ENCODE measurements at places on chromosomes 7 and 10.

DNA sequence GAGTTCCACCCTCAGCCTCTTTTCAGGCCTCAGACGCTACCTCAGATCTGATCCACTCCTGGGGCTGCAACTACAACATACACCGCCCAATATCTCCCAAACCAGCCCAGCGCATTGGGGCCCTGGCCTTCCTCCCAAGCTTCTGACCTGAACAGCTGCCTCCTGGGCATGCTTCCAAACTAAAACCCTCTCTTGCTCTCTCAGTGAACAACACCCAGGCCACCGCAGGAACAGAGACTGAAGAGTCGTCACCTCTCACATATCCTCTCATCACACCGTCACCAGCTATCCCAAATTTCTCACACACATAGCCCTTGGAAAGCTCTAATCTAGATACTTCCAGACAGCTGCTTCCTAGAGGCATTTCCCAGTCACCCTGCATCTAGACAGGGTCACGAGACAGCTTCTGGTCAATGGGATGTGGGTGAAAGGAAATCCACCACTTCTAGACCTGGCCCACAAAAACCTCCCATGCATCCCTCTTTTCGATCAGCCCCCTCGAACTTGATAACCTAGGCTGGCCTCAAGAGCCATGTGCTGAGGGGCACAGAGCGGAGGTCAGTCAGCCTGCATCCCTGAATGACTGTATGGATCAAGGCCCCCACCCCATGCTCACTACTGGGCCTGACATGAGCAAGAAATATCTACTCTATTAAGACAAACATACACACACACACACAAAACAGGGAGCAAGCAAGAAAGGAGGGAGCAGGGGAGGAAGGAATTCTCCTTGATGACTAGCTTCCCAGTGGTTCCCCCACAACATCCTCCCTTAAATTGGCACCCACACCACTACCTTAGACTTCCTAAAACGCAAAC is 1.8 kb downstream of the PARP12 start:
- DNase-seq: no peak

DNA sequence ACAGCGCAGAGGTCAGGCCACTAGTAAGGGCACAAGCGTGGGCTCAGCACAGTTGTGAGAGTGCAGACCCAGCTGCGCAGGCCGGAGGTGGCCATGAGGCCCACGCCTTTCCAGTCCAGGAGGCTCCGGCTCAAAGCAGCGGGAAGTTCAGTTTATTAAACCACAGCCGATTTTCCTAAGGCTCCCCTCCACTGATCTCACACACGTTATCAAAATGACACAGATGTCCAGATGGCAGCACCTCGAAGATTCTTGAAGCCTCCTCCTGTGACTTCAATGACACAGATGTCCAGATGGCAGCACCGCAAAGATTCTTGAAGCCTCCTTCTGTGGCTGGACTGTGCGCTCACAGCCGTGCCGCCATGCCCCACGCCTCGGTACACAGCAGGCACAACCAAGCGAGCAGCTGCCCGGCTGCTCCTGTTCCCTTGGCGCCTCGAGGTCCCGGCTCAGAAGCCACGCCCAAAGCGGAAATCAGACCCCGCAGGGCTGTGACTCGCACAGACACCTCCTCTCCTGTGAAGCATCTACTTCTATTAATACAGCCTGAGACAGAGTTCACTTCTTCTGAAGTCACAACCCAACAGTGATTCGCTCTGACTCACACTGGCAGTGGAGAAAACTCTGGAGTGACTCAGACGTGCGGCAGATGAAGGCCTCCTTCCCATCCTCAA is 122.7 kb downstream of the MAD1L1 start:
- no peak for DNase-seq

GRCh38 chr7:82631998-82632397 is 188.4 kb upstream of the CACNA2D1 start:
- no peak for DNase-seq

GRCh38 chr10:76082956-76083355 is 651.5 kb downstream of the LRMDA start:
- no peak for DNase-seq

- no peak for DNase-seq
Measured at GRCh38 chr10:127186813-127187212, 9.6 kb downstream of the INSYN2A start.

DNA sequence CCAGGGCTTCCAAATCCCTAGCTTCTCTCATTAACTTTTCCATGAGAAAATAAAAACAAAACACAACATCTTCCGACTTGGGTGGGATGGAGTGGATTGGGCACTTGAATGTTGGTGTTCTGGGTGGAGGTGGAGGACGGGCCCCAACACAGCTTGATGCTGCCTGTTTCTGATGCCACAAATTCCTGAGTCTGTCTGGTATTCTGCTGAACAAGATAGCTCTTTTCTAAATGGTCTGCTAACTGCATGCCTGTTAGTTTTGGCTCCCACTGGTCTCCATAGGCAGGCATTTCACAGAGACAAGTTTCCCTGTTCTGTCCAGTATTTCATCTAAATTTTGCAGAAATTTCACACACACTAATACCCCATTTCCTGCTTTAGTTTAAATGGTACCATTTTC is 160.9 kb upstream of the FZD8 start:
- no peak for DNase-seq

DNA sequence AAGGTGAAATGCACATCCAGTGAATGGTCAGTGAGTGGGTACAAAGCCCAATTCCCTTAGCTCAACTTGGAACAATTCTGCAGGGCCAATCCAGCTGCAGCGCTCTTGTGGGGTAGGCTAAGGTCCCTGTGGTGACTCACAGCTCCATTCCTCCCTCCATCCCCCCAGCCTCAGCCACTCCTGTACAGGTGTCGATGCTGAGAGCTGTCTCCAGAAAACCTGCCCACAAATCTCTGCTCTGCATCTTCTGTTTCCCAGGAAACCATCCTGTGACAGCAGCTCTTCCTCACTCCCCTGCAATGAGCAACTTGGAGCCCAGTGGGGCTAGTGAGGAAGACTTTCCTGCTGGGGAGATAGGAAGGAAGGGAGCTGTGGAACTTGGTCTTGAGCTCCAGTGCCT is 244.7 kb upstream of the GPR26 start:
- DNase-seq: no peak

DNA sequence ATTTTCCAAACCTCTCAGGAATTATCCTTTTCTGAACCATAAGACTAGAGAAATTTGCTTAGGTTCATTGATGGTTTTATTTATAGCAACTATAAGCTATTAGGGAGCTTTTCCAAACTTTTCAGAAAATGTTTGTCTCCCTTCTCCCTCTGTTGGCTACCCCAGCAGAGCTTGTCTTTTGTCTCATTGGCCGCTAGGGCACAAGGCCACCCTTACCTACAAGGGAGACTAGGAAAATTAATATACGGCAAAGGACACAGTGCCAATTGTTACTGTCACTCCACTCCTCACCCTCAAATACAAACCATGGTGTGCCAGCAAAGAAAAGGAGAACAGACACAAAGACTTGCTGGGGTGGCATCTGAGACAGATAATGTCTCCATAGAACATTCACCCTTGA is 471.4 kb downstream of the XPNPEP1 start:
- DNase-seq: no peak

GRCh38 chr7:29987811-29988317 is 1.7 kb downstream of the SCRN1 start:
- DNase-seq: no peak

- DNase-seq: no peak
Measured at GRCh38 chr7:72805526-72806494, 22.2 kb downstream of the TYW1B start.

GRCh38 chr7:114670676-114671075 is 251.2 kb upstream of the MDFIC start:
- no peak for DNase-seq

GRCh38 chr7:18550574-18550973 is 55.0 kb downstream of the HDAC9 start:
- DNase-seq: no peak

GRCh38 chr7:16670731-16671344 is 24.9 kb downstream of the BZW2 start:
- no peak for DNase-seq

DNA sequence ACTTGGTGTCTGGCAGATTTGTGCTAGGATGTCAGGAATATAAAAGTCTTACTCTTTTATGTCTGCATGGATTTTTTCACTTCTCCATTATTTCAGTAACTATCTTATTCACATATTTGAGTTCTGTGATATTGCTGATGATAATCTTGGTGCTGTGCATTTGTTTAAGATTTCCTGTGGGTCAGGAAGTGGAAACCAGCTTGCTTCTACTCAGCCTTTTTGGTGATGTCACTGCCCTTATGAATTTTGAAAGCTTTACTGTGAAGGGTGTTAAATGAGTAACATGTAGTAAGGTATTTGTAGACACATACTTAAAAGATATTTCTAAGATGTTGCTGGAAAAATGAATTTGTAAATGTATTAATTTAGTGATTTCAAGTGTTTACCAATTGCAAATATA is 69.5 kb upstream of the VOPP1 start:
- DNase-seq: no peak

DNA sequence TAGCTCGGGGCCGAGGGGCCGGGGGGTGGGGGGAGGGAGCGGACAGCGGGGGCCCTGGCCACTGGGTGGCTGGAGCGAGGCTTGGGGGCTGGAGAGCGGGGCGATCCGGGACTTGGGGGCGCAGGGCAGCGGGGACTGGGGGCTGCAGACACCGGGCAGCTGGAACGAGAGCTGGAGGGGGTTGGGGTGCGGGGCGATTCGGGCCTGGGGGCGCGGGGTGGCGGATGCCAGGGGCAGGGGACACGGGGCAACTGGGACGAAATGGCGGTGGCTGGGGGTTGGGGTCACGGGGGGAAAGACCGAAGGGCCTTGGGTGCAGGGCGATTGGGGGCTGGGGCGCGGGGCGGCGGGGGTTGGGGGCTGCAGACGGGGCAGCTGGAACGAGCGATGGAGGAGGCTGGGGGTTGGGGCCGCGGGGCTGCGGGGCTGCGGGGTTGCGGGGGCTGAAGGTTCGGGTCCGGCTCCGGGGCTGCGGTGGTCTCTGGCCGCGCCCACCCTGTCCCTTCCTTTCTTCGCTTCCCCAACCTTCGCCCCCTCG is 590 bp downstream of the COL26A1 start:
- no peak for DNase-seq

GRCh38 chr10:119263951-119264617 is 56.7 kb downstream of the GRK5 start:
- no peak for DNase-seq

GRCh38 chr7:112537822-112538387 is 57.1 kb downstream of the LSMEM1 start:
- no peak for DNase-seq

GRCh38 chr7:87231258-87231657 is 11.7 kb upstream of the TMEM243 start:
- DNase-seq: no peak

- DNase-seq: no peak
Measured at GRCh38 chr10:107451047-107451446, 286.5 kb upstream of the SORCS1 start.

DNA sequence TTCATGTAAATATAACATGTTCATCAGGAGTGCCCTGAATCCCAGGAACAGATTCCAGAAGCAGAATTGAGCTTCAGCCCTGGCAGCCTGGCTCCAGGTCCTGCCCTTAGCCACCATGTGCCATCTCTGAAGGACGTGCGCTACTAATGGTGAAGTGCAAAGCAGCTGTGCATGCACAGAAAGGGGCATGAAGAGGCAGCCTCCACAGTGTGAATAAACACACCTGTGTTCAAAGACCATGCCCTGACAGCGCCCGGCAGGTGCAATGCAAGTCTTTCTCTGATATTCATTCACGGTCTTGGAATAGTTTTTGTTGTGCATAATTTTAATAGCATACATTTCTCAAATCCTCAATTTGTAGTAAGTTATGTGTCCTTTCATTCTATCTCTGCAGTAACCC is 250.4 kb upstream of the TCERG1L start:
- DNase-seq: no peak

DNA sequence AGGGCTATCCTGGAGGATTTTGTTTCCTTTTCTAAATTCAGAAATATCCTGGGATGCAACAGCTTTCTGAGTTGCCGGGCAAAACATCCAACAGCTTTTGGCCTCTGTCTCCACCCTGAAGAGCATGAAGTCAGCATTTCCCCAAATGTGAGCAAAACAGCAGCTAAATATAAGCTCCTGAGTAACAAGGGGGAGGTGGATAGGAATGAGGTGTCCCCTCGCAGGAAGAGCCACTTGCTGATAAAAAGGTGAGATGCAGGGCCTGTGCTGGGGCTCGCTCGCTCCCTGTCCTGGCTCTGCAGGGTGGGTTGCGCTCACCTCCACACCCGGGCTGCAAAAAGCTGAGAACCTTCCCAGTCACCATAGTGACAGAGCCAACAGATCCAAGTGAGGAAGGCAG is 264.3 kb downstream of the ZEB1 start:
- DNase-seq: no peak

- no peak for DNase-seq
Measured at GRCh38 chr7:99372275-99373090, 2.0 kb upstream of the ARPC1B start.

DNA sequence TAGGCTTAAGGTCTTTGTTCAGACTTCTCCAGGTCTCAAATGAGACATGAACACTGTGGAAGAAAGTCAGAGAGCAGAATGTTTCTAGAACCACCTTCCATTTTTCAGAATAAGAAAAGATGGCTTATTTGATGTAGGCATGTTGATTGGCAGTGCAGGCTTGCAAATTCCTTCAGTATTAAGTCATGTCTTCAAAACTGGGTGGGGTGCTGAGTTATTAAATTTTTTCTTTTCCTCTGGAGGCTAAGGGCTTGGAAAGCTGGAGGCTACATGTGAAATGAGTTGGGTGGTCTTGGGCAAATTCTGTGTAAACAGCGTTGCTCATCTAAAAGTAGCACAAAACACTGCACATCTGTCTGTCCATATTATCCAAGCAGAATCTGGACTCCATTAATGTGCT is 62.8 kb downstream of the PRTFDC1 start:
- no peak for DNase-seq

- no peak for DNase-seq
Measured at GRCh38 chr7:12320987-12321647, 82.5 kb downstream of the VWDE start.

DNA sequence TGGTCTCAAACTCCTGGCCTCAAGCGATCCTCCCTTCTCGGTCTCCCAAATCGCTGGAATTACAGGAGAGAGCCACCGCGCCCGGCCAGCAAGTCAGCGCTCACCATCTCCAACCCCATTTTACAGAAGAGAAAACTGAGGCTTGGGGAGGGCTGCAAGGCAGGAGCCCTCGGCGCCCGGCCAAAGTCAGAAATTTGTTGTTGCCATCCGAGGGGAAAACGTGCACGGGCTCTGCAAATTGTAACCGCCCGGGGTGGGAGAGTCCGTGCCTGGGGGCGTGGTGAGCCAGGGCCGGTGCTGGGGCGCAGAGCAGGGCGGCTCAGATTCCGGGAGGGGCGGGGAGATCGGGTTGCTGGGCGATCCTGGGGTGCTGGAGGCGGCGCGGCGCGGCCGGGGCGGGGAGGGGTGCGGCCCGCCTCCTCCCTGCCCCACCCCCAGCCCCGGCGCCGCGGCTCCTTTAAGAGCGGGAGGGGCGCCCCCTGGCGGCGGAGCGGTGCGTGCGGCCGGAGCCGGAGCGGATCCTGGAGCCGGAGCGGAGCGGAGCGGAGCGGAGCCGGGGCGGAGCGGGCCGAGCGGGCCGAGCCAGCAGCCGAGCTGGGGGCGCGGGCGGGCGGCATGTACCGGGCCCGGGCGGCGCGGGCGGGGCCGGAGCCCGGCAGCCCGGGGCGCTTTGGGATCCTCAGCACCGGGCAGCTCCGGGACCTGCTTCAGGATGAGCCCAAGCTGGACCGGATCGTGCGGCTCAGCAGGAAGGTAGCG is at the start of gene VPS37D:
Gene VPS37D, plus strand, starts transcription at position 488 of the 759 bp plus-strand sequence. Its CDS starts 128 bp downstream, at position 616.
- peak; percentile 97 for DNase-seq
